PC-9 (cell line): ENCODE measurements at places on chromosomes 3 and 15.

DNA sequence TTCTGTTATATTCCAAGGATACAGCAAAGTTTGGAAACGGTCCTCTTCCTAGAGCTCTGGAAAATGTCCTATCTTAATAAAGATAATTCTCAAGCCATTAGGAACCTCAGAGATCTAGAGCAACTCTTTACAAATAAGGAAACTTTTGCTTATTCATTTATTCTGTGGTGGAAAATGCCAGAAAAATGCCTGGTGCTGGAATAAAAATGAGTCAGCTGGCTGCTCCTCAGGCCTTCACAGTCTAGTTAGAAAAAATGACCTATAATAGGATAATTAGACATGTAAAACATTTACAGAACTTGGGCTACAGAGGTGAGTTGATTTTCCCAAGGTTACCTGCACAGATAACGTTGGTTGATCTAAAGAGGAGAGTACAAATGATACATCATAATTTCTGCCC lies 372.5 kb downstream of the NLGN1 start:
- no peak for DNase-seq

DNA sequence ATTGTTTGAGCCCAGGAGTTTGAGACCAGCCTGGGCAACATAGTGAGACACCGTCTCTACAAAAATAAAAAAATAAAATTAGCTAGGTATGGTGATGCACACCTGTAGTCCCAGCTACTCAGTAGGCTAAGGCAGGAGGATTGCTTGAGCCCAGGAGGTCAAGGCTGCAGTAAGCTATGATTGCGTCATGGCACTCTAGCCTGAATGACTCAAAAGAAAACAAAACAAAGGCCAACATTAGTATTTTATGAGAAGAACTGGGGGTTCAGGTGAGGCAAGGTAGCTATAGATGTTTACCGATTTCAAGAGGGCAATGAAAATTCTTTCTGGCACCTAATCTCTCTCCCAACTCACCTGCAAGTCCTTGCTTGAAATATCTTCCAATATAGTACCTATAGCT lies 77.2 kb downstream of the GREM1 start:
- DNase-seq = peak; percentile 69

DNA sequence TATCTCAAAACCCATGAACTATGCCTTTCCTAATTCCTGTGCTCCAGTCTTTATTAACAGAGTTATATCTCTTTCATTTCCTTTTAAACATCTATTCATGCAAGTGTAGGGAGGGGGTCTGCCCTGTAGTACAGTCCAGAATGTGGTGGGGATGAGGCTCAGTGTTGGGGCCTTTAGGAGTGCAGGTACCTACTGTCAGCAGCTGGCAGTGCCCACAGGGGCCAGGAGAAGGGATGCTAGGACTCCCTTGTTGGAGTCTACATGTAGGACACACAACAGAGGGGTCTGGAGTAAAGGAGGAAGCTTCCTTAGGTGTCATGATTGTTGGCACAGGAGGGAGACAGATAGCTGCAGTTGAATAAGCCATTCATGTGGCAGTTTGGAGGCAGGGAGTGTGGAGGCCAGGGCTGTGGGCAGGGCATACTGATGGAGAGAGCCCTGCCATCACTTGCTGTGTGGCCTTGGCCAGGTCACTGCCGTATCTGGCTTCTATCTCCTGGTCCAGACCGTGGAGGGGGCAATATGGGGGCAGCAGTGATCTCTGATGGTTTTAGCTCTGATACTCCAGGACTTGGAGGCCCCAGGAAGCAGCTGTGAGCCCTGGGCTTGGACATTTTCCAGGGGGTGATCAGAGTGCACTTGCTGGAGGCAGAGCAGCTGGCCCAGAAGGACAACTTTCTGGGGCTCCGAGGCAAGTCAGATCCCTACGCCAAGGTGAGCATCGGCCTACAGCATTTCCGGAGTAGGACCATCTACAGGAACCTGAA lies 29.5 kb downstream of the ESYT3 start:
- DNase-seq = no peak

GRCh38 chr3:151166161-151166560 lies 36.9 kb downstream of the GPR171 start:
- DNase-seq = no peak

DNA sequence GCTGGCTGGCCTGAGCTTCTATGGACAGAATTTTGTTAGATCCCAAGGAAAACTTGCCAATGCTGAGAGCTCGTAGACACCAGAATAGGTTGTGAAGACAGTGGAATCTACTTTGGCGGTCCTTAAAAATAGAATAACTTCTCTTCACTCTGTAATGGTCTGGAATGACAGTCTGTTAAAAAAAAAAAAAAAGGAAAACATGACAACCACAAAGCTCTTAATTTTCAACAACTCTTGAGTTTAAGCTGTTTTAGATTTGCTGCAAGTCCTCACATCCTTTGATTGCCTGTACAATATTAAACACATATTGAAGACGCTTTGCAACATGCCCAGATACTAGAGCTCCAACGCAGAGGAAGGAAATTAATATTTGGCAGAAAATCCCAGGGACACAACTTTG lies 122.8 kb upstream of the GALNT15 start:
- DNase-seq = no peak

DNA sequence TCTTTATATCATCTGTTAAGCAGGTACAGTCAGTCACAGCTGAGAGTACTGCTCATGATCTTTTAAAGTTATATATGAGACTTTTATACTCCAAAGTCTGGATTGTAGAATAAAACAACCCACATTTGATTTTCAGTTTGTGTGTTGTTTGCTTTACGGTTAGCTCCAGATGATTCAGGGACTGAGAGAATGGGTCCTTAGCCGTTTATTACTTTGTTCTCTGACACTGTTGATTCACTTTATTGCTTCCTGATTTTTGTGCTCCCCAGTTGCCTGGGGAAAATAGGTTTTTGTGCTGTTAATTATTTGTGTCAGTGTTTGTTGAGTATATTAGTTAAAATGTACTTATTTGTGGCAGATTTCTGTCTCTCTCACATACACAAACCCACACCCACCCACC lies 8.6 kb upstream of the EBLN2 start:
- no peak for DNase-seq

GRCh38 chr3:196629228-196629627 lies 10.3 kb upstream of the NRROS start:
- no peak for DNase-seq

- peak; percentile 75 for DNase-seq
Observed at GRCh38 chr3:170572665-170573253, 13.1 kb downstream of the SLC7A14 start.

GRCh38 chr3:5543047-5543446 lies 355.5 kb downstream of the EDEM1 start:
- no peak for DNase-seq

DNA sequence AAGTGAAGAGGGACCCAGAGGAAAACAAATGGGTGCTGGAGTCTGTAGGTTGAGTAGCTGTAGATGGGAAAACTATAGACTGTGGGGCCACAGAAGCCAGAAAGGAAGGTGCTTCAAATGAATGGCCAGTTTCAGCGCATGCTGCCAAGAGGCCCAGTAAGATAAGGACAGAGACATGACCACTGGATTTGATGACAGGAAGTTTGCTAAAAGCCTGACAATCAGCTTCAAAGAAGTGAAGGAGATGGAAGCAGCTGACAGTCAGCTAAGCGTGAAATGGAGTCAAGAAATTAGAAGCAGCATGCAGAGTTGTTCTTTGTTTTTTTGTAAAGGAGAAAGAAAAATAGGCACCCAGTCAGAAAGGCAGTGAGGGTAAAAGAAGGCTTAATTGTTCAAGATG lies 24.9 kb downstream of the TXNRD3 start:
- no peak for DNase-seq

DNA sequence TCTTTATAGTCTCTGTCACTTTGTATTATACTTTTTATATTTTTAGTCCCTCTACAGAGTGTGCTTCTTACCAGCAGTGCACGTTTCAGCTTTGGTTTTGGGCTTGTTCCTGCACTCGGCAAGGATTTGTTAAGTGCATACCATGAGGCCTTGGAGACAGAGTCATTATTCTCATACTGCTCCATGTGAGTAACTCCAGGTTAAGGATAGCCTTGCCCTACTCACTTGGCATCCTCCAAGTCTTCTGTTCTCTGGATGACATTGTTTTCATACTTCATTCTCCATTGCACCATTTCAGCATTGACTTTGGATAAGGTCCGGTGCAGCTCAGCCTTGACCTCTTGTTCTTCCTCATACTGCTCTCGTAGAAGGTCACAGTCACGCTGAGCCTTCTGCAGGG lies 96.4 kb downstream of the MYH15 start:
- DNase-seq = no peak

- DNase-seq = no peak
Observed at GRCh38 chr3:196868297-196868661, 559 bp downstream of the SENP5 start.

GRCh38 chr15:59094077-59094476 lies 10.9 kb upstream of the CCNB2 start:
- DNase-seq = no peak

GRCh38 chr3:111737706-111738086 lies 121.4 kb upstream of the PHLDB2 start:
- peak; percentile 77 for DNase-seq

DNA sequence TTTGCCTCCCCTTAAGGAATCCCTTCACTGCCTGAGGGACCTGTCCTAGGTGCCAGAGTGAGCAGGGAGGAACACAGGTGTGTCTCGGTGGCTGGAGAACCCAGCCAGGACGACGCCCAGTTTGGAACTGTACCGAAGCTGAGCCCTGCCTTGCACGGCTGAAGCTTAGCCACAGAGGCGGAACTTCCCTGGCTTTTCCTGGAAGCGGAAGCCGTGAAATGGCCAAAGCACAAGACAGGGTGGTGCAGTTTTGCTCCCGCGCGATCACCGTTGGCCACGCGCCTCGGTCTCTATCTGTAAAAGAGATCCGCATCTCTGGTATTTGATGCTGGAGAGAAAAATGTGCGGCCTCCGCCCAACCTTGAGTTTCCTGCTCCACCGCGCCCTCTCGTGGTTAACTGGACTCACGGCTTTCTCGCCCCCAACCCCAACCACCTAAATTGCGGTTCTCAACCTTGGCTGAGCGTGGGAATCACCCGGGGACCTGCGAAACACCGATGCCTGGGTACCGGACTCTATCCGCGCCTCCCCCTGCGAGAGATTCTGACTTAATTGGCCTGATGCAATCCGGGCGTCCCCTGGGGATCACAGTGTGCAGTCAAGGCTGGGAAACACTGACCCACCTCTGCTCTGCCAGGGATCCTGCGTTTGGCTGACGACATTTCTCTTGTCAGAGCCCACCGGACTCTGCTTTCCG lies 70.7 kb upstream of the ABHD2 start:
- peak; percentile 79 for DNase-seq

DNA sequence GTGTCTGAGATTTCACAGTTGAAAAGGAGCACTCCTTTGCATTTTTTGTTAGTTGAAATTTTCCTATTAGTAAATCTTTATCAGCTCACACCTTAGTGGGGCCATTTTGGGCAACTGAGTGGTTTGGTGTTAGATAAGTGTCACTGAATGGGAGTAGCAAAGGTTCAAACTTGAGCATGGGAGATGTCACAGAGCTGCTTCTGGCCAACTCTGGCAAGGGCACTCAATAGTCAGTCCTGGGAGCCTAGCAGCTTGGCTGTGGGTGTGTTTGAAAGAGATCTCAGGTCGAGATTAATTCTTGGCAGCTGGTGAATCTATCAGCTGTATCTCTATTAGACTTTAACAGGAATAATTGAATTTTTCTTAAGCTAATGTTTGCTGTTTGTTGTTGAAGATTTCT lies 579.3 kb downstream of the EDEM1 start:
- DNase-seq = no peak

GRCh38 chr15:99181545-99181971 lies 67.8 kb downstream of the TTC23 start:
- DNase-seq = no peak

- DNase-seq = no peak
Observed at GRCh38 chr15:67331676-67332075, 77.1 kb downstream of the IQCH start.

- DNase-seq = peak; percentile 76
Observed at GRCh38 chr3:49248840-49249227, 28.2 kb downstream of the C3orf62 start.

- no peak for DNase-seq
Observed at GRCh38 chr3:188573956-188574355, 420.0 kb downstream of the LPP start.

GRCh38 chr3:148856384-148856783 lies 8.7 kb upstream of the CPA3 start:
- DNase-seq = no peak

DNA sequence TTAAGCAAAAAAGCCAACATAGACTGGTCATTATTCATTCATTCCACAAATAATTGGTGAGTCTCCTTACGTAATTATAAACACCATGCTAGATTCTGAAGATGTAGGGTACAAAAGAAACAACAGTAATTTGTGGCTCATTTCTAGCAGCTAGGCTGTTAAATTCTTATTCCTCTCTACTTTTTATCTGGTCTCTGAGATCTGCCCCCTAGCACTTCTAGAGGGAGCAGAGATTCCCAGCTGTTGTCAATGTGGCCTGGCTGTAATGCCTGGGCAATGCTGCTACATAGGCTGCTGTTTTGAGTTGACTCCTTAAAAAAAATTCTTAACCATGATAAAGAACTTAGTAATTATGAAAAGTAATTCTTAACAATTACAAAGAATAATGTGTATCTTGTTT lies 434.9 kb upstream of the THRB start:
- no peak for DNase-seq

DNA sequence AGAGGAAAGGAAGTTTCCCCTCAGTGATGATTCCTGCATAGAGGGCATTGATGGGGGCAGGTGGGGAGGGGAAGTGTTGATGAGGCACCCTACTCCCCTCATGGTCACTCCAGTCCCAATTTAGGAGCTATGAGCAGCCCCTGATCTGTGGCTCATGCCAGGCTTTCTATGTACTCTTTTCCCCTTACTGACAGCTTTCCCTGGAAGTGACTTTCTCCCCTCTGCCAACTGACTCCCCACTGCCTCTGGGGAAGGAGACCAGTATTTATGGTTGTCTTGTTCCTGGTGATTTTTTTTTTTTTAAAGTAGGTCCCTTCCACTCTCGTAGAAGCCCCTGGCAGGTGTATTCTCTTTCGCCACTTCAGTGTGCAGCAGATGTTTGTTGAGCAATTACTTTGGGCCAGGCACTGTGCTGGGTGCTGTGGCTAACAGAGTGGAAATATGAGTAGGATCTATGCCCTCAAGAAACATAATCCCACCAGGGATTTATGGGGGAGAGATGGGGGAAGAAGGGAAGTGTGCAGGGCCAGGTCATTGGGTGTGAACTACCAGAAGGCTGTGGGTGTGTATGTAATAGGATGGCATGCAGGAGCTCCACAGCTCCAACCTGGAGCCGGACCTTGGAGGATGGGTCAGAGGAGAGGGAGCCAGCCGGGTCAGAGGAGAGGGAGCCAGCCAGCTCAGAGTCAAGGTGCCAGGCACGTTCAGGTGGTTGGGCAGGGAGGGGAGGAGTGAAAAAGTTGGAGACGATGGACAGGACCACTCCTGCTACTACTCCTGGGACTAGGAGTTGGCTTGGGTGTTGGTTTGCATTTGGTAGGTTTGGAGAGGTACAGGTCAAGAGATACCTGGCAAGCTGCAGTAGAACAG lies 3.5 kb downstream of the SMAD6 start:
- no peak for DNase-seq

DNA sequence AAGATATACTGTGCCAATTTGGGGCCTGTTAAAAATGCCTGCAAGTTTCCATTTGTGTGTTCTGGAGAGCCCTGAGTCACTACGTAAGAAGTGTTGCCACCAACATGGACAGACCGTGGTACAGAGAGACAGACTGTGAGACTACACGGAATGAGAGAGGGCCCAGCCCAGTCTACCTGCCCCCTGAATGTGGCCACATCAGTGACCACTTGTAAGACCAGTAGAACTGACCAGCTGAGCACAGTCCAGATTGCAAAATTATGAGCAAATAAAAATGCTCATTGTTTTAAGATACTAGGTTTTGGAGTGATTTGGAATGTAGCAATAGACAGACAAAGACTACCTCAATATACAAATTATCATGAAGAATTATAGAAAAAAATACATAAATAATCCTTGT lies 42.0 kb downstream of the ATR start:
- no peak for DNase-seq

GRCh38 chr3:107689355-107689754 lies 166.6 kb downstream of the BBX start:
- DNase-seq = no peak
